ENCODE measurements at places on chromosomes 11 and 22. TPM values are rescaled to one million over a fixed set of nuclear protein-coding genes. Genes with fewer than 3 reads are reported as not detected.

Gene ATXN10
- total RNA-seq = 116 TPM

GRCh38 chr22:49664371-49664881 is 163.2 kb downstream of the BRD1 start:
- DNase-seq = no peak
- H3K4me1 ChIP-seq = no peaks in the 10 kb centered on the region
- no peak overlapping the region for H3K4me3 ChIP-seq
- H3K27ac ChIP-seq = no peak overlapping the region

GRCh38 chr22:36277482-36278291 is 24.8 kb downstream of the APOL1 start:
- H3K27me3 ChIP-seq = no peaks in the 10 kb centered on the region
- peaks cover 20% of the 10 kb centered on the region for H3K36me3 ChIP-seq
- no peak overlapping the region for H3K4me3 ChIP-seq
- no peak overlapping the region for H3K27ac ChIP-seq

Gene PRG3
- not detected for total RNA-seq

Gene INS
- total RNA-seq = not detected
